ENCODE measurements at places on chromosomes 16 and 17. TPM values are rescaled to one million over a fixed set of nuclear protein-coding genes. Genes with fewer than 3 reads are reported as not detected.

The DHRS7C gene
- polyA plus RNA-seq: not detected

The C16orf95 gene
- 5.9 TPM for polyA plus RNA-seq

The RBL2 gene
- 146 TPM for polyA plus RNA-seq

The RNF222 gene
- not detected for polyA plus RNA-seq

The DRC3 gene
- polyA plus RNA-seq: 1.3 TPM

The LRRC46 gene
- 0.12 TPM for polyA plus RNA-seq

The TRIM16 gene
- polyA plus RNA-seq: 34.9 TPM

The SOST gene
- not detected for polyA plus RNA-seq

The MEIOB gene
- polyA plus RNA-seq: not detected

The DOC2A gene
- polyA plus RNA-seq: 7.3 TPM

The NUP88 gene
- 86.5 TPM for polyA plus RNA-seq

The PABPN1L gene
- 0.48 TPM for polyA plus RNA-seq

The C17orf107 gene
- polyA plus RNA-seq: 2.1 TPM

The KRTAP4-5 gene
- not detected for polyA plus RNA-seq

The ABCA6 gene
- polyA plus RNA-seq: 1.6 TPM

The ABCC12 gene
- not detected for polyA plus RNA-seq

The CA4 gene
- not detected for polyA plus RNA-seq

The MARVELD3 gene
- not detected for polyA plus RNA-seq

The ATAD5 gene
- polyA plus RNA-seq: 5.3 TPM

The EPN3 gene
- polyA plus RNA-seq: not detected

The CCL17 gene
- polyA plus RNA-seq: not detected

The SMPD3 gene
- 42.7 TPM for polyA plus RNA-seq

The PAQR4 gene
- polyA plus RNA-seq: 55.8 TPM

The CD7 gene
- polyA plus RNA-seq: not detected
